ENCODE measurements at places on chromosomes 7 and 10.

DNA sequence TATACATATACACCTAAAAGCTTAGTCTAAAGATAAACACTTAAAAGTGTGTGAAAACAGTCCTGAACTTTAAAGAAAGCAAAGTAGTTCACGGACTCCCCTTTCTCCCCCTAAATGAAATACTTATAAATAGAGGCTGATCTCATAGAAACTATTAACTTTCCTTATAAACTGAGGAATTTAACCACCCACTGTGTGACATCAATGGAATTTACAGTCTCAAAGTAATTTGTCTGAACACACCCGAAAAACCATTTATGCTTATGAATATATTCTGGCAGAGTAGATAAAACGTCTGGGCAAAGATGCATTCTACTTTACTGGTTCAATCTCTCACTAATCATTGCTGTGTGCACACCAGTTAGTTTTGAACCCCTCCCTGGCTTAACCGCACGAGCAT is 181.8 kb upstream of the DGKB start:
- DNase-seq: no peak

DNA sequence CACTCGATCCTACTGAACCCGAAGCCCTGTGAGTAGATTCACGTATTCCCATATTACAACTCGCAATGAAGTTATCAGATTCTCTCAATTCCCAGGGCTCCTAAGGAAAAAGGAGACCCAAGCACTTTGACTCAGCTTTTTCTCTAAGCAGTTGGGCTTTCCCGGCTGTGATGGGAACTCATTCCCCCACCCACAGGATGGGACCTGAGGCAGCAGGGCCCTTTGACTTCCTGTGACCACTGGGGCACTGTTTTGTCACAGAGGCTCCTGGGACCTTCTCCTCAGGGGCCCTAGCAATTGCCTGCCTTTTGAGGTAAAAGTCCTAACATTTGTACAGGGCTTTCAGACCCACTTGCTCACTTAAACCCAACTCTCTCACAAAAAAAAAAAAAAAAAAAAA is 122.8 kb upstream of the PDLIM1 start:
- no peak for DNase-seq

- no peak for DNase-seq
Observed at GRCh38 chr10:112382515-112383235, 8.8 kb downstream of the ACSL5 start.

GRCh38 chr10:86155054-86155921 is 211.3 kb downstream of the GRID1 start:
- no peak for DNase-seq

- no peak for DNase-seq
Observed at GRCh38 chr7:15922002-15922401, 235.5 kb upstream of the MEOX2 start.

GRCh38 chr10:34006471-34006870 is 672.0 kb upstream of the NRP1 start:
- no peak for DNase-seq

DNA sequence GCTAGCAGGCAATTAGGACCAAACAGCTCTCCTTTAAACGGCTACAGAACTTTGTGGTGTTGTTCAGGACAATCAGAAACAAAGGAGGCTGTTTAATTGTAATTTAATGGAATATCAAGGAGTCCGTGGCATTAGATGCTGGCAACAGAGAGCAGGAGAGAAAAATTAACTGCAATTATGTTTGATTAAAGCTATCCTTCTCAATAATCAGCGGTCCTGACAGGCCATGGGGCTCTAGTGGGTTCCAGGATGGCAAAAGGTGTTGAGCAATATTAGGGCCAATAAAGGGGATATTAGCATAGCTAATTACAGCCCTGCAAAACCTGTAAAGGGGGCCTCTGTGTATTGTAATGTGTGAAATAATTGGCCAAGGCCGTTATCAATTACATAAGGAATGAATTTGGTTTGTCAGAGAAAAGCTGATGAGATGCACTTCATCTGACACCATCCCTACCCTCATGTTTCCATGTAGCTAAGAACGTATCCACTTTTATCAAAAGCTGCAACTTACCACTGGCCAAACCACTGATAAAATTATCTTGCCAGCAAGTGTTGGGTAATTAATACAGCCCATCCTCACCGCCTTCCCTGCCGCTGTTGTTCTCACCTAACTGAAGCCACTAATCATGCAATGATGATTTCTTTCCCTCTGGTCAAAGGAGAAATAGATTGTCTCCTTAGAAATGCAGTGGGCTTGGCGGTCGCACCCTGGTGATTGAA is 81.6 kb downstream of the EBF3 start:
- DNase-seq: no peak

DNA sequence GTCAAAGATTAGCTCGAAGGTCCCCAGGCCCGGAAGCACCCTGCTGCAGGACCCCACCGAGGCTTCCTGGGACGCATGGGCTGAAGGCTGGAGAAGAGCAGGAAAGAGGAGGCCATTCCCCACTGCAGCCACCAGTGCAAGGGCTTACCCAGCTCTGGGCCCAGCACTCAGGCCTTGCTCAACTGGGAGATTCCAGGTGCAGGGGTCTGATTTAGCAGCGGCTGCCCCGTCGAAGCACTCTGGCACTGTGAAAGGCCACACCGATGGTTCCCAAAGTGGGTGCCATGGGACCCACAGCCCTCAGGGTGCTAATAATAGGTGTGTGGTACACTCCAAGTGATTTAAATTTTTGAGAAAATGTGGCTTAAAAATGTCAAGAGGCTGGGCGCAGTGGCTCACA is 130.9 kb downstream of the OAT start:
- DNase-seq: no peak

GRCh38 chr7:149558149-149558861 is 60.7 kb upstream of the ZNF746 start:
- no peak for DNase-seq

DNA sequence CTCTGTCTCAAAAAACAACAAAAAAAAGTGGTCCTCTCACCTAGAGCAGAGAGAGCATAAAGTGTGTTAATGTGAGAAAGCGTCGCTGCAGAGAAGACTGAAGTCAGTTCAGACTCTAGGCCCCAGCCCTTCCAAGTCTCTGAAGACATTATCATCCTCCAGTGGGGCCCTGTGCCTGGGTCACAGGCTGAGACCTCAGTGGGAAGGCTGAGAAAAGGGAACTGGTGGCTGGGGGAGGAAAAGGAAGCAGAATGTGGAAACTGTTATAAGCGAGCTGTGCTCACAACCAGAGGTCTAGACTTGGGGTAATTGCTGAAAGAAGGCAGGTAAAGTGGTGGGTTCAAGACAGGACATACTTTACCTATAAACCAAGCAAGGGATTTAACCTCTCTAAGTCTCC is 4.9 kb upstream of the RRP12 start:
- no peak for DNase-seq

DNA sequence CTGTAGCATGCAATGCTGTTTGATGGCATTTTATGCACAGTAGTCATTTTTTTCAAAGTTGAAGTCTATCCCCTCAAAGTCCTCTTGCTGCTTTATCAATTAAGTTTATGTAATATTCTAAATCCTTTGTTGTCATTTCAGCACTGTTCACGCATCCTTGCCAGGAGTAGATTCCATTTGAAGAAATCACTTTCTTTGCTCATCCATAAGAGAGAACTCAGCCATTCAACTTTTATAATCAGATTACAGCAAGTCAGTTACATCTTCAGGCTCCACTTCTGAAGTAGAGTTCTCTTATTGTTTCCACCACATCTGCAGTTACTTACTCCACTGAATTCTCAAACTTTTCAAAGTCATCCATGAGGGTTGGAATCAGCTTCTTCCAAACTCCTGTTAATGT is 32.3 kb downstream of the SDHAF3 start:
- DNase-seq: no peak

DNA sequence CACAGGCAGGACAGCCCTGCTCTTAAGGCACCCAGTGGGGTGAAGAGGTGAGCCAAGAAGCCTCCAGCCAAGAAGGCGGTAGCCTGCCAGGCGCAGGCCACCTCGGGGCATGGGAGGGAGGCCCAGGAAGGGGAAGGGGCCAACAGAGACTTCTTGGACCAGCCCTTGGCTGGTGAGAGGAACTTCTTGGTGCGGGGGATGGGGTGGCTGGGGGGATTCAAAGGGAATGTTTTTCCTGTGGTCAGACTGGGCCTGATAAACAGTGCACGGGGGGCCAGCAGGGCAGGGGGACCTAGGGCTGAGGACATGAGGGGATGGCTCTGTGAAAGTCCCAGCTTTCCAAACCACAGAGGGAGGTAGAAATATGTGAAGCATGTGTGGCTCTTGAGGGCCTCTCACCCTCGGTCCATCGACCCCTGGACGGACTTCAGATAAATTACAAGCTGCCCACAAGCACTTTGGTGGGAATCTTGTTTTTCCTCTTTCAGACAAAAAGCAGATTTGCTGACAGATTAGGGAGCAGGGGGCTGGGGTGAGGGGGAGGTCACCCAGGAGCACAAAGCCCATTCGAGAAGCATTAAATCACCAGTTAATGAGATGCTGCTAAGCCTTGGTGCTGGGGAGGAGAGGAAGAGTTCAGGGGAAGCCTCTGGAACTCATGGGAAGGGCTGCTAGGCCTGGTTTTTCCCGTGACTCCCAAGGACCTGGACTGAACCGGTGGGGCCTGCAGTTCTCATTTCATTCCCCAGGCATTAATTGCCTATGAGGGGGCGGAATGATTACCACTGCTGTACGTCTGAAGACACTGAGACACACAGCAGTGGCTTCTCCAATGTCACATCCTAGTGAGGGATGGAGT is 11.3 kb downstream of the CRYGN start:
- no peak for DNase-seq

GRCh38 chr7:2019711-2020511 is 212.8 kb downstream of the MAD1L1 start:
- peak; percentile 43 for DNase-seq

DNA sequence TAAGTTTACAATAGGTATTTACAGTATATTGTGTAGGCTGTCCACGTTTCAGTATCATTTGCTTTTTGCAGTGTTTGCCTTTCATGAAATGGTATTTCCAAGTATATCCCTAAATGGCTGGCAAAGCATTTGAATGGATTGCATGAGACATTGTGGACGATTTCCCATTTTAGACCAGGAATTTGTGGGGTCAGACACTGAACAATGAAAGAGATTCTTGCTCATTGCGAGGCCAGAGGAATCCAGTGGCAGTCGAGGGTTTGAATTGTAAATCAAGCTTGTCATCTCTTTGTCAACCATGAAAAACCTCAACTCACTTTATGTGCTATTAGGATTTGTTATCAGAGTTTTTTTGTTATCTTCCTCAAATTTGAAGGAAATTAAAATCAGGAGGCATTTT is 70.8 kb downstream of the CREB5 start:
- DNase-seq: no peak

Measured in activated CD4-positive, alpha-beta memory T cell treated with anti-CD3 and anti-CD28 coated beads for 36 hours (primary cell).